Pancreas (tissue), 10 donors: ENCODE measurements at places on chromosomes 13 and 19.

DNA sequence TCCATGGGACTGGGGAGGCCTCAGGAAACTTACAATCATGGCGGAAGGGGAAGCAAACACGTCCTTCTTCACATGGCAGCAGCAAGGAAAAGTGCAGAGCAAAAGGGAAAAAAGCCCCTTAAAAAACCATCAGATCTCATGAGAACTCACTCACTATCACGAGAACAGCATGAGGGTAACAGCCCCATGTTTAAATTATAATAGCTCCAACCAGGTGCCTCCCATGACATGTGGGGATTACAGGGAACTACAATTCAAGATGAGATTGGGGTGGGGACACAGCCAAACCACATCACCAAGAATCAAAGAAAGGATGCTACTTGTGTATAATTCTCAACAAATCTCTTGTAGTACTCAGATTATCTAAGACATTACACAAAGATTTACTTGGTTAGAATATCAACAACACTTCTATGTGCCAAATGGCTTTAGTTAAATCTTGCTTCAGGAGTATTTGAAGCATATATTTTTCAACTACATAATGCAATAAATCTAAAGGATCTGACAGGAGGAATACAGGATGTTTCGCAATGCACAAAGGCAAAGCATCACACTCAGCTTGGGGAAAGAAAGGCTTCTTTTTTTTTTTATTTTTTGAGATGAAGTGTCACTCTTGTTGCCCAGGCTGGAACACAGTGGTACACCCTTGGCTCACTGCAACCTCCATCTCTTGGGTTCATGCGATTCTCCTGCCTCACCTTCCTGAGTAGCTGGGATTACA is 180.0 kb downstream of the LHFPL6 start:
- H3K27ac ChIP-seq, result no peak overlapping the region
- H3K27me3 ChIP-seq, result no peaks in the 10 kb centered on the region
- H3K4me1 ChIP-seq, result no peaks in the 10 kb centered on the region
- H3K36me3 ChIP-seq, result no peaks in the 10 kb centered on the region
- DNase-seq, result no peak

GRCh38 chr19:3132971-3133792 is 2.7 kb upstream of the GNA15 start:
- no peak overlapping the region for H3K4me3 ChIP-seq
- H3K27me3 ChIP-seq, result no peaks in the 10 kb centered on the region
- no peaks in the 10 kb centered on the region for H3K36me3 ChIP-seq
- peak; percentile 50 for DNase-seq

GRCh38 chr19:13995017-13995728 is 10.9 kb downstream of the RFX1 start:
- H3K27ac ChIP-seq, result peak overlapping the region; percentile 73
- no peaks in the 10 kb centered on the region for H3K36me3 ChIP-seq
- DNase-seq, result peak; percentile 80
- no peaks in the 10 kb centered on the region for H3K4me1 ChIP-seq

- no peaks in the 10 kb centered on the region for H3K36me3 ChIP-seq
- no peak overlapping the region for H3K27ac ChIP-seq
- no peaks in the 10 kb centered on the region for H3K4me1 ChIP-seq
- no peak for DNase-seq
- H3K27me3 ChIP-seq, result no peaks in the 10 kb centered on the region
These were observed 1321.3 kb upstream of the SLC10A2 start for GRCh38 chr13:104387510-104387909.

DNA sequence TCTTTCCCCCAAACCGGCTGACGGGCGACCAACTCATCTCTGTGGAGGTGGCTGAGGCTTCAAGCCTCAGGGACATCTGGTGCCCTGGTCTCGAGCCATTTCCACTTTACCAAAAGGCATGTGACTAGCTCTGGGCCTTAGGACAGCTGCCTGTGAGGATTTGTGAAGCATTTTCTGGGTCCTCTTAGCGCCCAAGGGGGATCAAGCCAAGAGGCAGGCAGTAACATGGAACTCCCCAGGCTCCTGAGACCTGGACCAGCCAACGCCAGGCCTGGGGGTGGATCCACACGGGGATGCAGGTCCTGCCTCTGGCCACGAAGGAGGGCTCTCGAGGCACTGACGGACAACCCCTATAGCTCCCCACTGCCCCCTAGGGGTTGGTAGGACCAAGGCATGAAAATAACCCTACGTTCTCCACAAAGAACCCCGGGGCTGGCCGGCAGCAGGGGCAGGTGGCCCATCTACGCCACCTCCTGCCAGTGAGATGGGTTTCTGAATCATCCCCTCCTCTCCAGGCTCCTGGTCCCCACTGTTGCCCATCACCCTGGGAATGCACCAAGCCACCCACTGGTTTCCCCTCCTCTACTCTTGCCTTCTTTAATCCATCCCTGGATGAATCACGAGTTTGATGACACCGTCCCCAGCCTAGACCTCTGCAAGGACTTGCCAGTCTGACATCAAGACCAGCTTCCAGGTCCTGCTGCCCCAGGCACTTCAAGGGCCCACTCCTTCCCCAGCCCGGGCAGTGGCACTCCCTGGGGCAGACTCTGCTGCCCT is 7.0 kb upstream of the MYDGF start:
- H3K27ac ChIP-seq, result no peak overlapping the region
- no peak overlapping the region for H3K4me3 ChIP-seq
- no peak for DNase-seq
- no peaks in the 10 kb centered on the region for H3K4me1 ChIP-seq
- H3K36me3 ChIP-seq, result peaks cover 7% of the 10 kb centered on the region
- no peaks in the 10 kb centered on the region for H3K27me3 ChIP-seq

DNA sequence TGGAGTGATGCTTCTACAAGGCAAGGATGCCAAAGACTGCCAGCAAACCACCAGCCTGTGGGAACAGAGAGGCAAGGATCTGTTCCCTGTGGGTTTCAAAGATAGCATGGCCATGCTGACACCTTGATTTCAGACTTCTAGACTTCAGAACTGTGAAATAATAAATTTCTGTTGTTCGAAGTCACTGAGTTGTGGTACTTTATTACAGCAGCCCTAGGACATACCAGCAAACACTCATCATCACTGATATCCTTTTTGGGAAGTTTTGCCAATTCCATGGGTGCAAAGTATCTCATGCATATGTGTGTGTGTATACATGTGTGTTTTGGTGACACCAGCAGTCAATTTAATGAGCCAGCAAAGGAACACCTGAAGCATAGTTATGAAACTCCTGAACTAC is 21.0 kb downstream of the LMO7 start:
- H3K27me3 ChIP-seq, result no peaks in the 10 kb centered on the region
- H3K4me1 ChIP-seq, result no peaks in the 10 kb centered on the region
- no peak for DNase-seq
- no peak overlapping the region for H3K27ac ChIP-seq
- no peaks in the 10 kb centered on the region for H3K36me3 ChIP-seq

DNA sequence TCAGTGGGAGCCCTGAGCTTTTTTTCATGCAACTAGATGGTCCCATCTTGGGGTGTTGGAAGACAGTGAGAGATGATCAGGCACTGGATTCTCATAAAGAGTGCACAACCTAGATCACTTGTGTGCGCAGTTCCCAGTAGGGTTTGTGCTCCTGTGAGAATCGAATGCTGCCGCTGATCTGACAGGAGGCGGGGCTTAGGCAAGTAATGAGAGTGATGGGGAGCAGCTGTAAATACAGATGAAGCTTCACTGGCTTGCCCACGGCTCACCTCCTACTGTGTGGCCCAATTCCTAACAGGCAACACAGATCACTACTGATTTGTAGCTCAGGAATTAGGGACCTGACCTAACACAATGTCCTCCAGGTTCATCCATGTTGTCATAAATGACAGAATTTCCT is 43.6 kb upstream of the UBAC2 start:
- no peaks in the 10 kb centered on the region for H3K27me3 ChIP-seq
- no peaks in the 10 kb centered on the region for H3K36me3 ChIP-seq
- DNase-seq, result no peak
- H3K4me3 ChIP-seq, result no peak overlapping the region
- H3K27ac ChIP-seq, result no peak overlapping the region
- H3K4me1 ChIP-seq, result no peaks in the 10 kb centered on the region

DNA sequence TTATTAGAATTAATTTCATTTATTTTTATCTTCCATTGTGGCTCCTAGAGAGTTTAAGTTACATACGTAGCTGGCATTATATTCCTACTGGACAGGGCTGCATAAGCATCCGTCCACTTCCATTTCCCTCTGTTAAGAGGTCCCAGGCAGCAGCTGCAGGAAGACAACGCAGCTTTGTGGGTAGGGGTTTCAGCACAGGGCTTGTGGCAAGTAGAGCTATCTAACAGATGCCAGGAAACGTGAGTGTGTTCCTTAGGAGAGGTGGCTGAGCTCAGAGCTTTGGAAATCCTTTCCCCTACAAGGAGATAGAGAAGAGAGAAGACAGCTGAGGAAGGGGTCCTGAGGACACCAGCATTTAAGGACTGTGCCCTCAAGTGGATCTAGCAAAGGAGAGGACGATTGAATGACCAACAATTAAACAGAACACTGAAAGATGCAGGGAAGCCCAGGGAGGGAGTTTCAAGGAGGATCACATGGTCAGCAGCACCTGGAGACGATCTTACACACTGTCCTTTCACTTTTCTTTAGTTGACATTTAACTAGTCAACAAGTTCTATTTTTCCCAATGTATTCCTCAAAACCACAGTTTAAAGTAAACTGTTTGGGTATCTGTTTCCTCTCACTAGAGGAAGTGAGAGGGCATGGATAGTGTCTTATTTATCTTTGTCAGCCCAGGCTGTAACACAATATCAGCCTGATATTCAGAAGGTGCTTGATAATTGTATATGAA is 2.3 kb upstream of the N4BP2L1 start:
- H3K36me3 ChIP-seq, result no peaks in the 10 kb centered on the region
- no peak overlapping the region for H3K27ac ChIP-seq
- H3K4me1 ChIP-seq, result peaks cover 9% of the 10 kb centered on the region
